Urinary bladder (tissue), 4 donors: ENCODE measurements at places on chromosomes 2 and 18. TPM values are rescaled to one million over a fixed set of nuclear protein-coding genes. Genes with fewer than 3 reads are reported as not detected.

DNA sequence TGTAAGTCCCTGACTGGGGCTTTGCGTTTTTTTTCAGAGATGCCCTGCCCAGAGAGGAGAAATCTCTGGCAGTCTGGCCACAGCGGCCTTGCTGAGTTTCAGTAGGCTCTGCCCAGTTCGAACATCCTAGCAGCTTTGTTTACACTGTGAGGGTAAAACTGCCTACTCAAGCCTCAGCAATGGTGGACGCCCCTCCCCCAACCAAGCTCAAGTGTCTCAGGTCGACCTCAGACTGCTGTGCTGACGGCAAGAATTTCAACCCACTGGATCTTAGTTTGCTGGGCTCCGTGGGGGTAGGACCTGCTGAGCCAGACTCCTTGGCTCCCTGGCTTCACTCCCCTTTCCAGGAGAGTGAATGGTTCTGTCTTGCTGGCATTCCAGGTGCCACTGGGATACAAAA lies 31.7 kb downstream of the L3MBTL4 start:
- no peak for DNase-seq

DNA sequence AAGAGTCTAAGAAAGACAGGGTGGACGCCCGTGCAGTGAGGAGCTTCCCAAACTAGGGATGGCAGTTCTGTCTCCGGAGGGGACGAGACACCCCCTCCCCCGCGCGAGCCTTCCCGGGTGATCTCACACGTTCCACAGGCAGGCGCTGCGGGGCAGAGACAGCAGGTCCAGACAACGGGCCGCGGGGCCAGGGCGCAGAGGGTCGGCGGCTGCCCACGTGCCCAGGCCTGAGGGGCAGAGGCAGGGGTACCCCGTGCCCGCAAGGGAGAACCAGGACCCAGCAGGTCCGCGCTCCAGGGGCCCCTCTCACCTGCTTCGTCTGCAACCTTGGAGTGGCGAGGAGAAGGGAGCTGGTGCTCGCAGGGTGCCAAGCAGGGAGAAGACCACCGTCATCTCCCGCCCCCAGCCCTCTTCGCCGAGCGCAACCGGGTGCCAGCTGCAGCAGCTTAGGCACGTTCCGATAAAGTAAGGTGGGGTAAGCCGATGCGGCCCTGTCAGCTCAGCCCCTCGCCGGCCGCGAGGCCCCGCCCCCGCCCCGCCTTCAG lies at the start of gene GPR155:
Gene GPR155, minus strand, starts transcription at position 467 of the 545 bp plus-strand sequence. CDS start 5,073 bp downstream, outside the sequence.
- DNase-seq: peak; percentile 14

- DNase-seq: no peak
Observed at GRCh38 chr2:10382354-10383061, 65.6 kb downstream of the ODC1 start.

DNA sequence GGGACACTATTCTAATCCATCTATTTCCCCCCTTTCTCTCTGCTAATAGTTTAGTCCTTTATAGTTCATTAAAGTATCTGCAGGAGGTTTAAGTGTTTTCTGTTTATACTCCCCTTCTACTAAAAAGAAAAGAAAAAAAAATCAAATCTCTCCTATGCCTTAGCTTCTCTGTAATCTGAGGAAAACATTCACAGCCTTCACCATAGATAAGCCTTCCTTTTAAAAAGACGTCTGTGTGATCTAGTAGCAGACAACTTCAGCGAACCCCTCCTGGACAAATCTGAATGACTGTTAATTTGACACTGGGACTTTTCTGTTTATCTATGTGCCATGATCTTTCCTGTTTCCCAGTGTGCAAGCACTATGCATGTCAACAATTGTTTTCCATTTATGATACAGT lies 70.4 kb upstream of the CDH19 start:
- no peak for DNase-seq

DNA sequence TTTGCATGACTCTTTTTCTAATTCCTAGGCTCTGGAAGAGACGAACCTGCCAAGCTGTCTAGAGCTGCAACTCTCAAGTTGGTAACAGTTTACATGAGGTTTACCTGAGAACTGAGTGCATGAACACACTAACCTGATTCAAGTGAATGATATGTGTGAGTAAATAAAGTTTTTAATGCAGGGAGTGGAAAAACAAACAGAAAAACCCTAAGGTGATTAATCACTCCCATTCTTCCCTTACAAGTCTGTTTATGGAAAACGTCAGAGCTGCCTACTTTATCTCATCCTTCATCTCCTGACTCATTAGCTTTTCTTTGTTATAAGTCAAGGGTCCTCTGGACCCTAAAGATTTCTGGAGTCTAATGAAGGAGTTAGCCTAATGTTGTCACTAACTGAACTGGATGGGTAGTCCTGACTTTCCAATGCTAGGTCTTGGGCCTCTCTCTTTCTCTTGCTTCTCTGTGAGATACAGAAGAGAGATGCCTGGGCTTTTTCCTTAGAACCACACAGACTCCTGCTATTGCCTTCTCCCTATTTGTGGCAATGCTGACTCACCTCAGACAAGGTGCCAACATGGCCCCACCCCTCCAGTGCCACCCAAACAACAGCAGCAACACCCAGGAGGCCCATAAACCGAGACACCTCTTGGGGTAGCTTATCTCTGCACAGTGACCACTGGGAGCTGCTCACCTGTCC lies 952.4 kb downstream of the EPHA4 start:
- peak; percentile 29 for DNase-seq

GRCh38 chr18:63141778-63142176 lies 177.8 kb downstream of the BCL2 start:
- no peak for DNase-seq

DNA sequence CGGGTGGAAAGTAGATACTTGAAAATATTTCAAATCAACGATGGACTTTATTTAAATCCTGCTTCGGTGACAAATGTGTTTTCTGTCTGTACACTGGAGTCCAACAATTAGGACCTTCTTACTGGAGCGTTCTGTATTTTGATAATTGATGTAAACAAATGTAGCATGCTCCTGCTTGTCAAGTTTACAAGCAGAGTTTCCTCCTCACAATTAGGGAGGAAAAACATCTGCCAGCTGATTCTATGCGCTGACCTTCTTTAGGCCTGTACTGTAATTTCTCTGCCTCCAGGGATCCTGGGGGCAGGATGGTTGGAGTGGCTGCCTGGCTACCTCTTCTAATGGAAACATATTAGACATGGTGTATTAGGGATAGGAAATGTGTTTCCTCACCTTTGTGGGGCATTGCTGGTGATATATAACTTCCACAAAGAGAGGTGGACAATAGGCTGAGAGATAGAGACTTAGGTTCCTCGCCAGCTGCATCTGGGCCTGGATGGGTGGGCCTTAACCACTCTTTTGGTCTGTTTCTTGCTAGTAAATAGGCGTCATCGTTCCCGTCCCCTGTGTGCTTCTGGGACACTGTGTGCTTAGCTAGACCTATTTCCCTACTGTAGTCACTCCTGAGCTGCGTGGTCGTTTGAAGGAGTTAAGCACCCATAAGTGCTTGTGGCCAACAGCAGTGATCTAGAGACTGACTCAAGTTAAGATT lies 19.3 kb downstream of the GATA6 start:
- DNase-seq: no peak

GRCh38 chr2:201513271-201513670 lies 61.7 kb downstream of the STRADB start:
- DNase-seq: no peak

GRCh38 chr2:225494100-225494459 lies 94.6 kb downstream of the NYAP2 start:
- DNase-seq: no peak

- DNase-seq: no peak
Observed at GRCh38 chr2:8231902-8232301, 450.0 kb upstream of the ID2 start.

SERPINB10 gene
- total RNA-seq: 0.21 TPM

ZSCAN30 gene
- total RNA-seq: 23.2 TPM

SUMO1 gene
- total RNA-seq: 134 TPM
